Head of caudate nucleus (tissue), 42 donors: ENCODE measurements at places on chromosomes 3 and 15.

DNA sequence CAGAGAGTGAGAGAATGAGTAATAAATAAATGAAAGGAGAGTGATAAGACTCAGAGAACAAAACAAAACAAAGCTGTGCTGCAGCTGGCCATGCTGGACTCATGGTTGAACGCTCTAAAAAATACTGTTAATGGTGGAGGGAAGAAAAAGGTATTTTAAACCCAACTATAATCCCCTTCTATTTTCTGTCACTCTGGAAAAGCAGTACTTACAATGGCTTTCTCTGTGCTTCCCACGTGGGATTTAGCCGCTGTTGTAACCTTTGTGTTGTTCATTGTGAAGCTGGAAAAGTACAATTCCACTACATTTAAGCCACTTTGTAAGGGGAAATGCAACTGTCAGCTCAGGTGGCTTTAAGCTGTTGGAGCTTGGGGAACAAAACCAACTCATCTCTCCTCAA lies 917.7 kb downstream of the IGSF11 start:
- no peak for DNase-seq

DNA sequence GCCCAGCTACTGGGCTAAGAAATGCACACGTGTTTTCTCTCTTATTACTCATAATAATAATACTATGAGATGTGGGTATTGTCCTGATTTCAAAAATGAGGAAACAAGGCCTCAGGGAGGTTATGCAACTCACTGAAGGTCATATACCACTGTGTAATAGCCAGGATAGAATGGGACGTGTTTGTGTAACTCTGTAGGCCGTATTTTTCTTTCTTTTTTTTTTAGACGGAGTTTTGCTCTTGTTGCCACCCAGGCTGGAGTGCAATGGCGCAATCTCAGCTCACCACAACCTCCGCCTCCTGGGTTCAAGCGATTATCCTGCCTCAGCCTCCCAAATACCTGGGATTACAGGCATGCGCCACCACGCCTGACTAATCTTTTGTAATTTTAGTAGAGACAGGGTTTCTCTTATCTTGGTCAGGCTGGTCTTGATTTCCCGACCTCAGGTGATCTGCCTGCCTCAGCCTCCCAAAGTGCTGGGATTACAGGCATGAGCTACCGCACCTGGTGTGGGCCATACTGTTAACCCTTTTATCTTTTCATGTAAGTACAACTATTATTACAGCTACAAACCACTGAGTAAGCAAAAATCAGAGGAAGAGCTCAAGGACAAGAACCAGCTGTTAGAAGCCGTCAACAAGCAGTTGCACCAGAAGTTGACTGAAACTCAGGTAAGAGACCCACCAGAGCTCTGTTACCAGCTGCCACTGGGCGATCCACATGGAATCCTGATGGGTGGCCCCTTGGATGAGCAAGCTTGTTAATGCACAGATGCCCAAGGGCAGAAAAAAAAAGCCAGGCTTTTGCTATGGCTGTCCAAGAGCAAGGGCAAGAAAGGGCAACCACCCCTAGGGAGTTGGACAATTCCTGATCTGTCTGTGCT lies 6.7 kb downstream of the KNSTRN start:
- no peak for DNase-seq

DNA sequence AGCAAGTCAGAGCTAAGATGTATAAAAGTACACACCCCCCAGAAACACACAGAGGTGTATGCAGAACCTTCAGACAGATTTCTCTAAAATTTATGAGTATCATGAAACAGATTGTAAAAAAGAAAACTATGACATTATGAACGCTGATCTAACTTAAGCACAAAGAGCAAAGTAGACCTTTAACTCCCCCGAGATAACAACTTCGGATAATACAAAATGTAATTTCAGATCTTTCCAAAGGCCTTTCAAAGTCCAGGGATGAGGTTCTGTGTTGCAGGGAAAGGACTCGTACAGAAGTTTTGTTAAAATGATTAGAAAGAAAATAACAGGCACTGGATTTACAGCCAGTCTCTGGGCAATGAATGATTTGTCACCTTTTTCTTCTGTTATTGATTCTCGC lies 92.8 kb upstream of the FGF12 start:
- no peak for DNase-seq

- DNase-seq: no peak
Observed at GRCh38 chr15:81853150-81853748, 192.6 kb downstream of the MEX3B start.
